Colonic mucosa (tissue), 4 donors: ENCODE measurements at places on chromosomes 4 and X. TPM values are rescaled to one million over a fixed set of nuclear protein-coding genes. Genes with fewer than 3 reads are reported as not detected.

DNA sequence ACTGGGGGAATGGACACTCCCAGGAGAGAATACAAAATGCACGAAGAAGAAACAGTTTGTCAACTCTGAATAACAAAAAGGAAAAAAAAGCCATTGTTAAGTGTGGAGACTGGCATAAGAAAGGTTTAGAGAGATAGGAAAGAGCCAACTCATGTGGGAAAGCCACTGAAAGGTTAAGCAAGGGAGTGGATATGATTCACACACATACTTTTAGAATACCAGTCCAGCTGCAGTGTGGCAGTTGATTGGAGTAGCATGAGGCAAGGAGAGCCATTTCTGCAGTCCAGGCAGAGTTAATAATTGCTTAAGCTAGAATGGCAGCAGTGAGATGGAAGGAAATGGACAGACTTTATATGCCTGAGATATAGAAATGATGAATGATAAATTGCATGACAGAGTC lies 36.9 kb upstream of the ADAD1 start:
- DNase-seq, result no peak

DNA sequence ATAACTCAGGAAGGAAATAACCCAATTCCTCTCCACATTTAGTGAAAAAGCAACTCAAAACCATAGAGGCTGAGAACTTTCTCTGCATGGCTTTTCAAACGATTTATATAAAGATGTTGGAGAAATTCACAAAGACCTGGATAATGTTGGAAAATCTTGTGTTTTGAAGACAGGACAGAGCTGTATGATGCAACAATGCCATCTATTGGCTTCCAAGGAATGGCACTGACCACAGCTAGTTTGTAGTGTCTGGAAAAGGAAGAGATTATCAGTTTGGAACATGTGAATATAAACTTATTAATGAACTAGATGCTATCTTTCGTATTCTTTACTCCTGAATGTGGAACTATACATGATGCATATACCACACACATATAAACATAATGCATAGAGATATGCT lies 503.6 kb downstream of the IL1RAPL1 start:
- DNase-seq, result no peak

GRCh38 chr4:6217716-6218381 lies 17.5 kb upstream of the JAKMIP1 start:
- DNase-seq, result no peak

GRCh38 chrX:85111347-85111746 lies 107.7 kb downstream of the APOOL start:
- DNase-seq, result peak; percentile 26

The GSX2 gene
- total RNA-seq, result not detected

DNA sequence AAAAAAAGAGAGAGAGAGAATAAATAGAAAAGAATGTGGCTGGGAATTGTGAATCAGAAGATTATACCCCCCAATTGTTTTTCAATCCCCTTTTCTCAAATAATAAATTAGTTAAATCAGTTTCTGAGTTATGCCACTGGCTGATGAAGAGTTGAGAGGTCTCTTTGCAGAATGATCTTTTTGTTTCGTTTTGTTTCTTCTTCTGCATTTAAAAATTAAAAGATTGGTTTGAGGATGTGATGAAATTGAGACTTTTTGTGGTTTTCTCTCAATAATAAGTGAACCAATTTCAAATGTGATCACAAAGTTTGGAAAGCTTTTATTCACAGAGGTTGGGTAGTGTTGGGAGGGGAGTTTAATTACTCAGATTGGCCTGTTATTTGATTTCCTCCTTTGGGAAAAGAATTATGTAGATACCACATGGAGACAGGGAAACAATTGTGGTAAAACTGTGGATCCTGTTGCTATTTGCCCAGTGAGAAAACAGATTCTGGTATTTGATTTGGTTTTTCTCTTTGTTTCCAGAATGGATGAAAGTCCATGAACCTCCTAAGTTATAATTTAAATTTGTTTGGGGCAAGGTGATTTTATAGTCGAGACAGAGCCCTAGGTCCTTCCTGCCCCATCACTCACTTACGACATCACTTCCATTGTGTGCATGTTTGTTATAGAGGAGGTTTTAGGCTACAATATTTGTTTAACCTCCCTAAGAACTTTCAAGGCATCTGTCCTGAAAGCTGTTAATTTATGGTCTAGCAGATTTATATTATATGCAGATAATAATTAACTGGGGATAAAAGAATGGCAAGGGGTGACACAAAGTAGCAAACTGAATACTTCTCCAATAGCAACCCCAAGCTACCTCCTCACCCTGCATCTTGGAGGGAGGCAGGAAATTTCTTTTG lies 92.0 kb upstream of the BMPR1B start:
- no peak for DNase-seq

The UGT2B15 gene
- total RNA-seq, result 50.8 TPM

DNA sequence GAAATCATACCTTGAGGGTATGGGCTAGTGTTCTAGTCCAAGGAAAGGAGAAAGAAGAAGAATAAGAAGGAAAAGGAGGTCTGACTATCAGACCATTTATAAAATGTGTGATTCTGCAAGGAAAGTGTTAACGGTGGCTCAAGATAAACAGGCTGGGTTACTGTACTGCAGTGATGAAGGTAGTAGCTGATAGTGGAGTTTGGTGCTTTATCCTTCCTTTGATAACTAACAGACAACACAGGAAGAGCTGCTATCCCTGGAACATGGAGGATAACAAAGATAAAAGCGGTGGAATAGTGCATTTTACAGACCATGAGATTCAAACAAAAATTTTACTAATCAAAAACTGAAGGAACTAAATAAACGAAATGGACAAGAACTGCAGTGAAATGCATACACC lies 2.6 kb downstream of the UNC5C start:
- no peak for DNase-seq

DNA sequence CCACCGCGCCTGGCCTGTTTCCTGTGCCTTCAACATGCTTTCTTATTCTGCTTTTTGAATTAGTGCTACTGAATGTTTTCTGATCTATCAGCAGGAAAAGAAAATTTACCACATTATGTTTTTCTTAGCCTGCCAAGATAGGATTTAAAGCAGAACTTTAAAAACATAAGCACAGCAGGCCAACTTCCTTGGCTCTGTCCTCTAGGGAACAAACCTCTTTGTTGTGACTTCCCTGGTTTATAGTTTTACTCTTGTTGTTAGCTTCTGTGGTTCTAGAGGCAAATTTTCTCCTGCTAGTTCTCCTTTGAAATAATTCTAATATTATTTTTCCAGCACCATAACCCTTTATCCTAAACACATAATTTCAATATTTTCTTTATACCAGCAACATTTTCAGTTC lies 605.1 kb downstream of the ADGRL3 start:
- no peak for DNase-seq

- DNase-seq, result no peak
These were observed 666.4 kb downstream of the ADGRL3 start for GRCh38 chr4:61866378-61867030.

DNA sequence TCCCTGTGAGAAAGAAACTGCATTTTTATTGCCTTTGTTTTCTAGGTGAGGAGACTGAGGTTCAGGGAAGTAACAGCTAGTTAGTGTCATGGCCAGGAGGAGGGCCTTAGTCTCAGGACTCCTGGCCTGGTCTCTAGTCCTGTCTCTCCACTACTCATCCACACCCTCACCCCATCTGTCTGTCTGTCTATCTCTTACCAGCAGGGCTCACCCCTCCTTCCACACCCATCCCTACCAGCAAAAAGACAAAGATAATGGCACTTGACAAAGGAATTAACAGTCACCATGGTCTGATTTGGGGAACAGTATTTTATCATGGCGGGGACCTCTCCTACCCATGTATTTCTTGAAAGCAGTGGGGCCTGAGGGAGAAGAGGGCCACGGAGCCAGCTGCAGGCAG lies 125.8 kb downstream of the REPS2 start:
- DNase-seq, result no peak

DNA sequence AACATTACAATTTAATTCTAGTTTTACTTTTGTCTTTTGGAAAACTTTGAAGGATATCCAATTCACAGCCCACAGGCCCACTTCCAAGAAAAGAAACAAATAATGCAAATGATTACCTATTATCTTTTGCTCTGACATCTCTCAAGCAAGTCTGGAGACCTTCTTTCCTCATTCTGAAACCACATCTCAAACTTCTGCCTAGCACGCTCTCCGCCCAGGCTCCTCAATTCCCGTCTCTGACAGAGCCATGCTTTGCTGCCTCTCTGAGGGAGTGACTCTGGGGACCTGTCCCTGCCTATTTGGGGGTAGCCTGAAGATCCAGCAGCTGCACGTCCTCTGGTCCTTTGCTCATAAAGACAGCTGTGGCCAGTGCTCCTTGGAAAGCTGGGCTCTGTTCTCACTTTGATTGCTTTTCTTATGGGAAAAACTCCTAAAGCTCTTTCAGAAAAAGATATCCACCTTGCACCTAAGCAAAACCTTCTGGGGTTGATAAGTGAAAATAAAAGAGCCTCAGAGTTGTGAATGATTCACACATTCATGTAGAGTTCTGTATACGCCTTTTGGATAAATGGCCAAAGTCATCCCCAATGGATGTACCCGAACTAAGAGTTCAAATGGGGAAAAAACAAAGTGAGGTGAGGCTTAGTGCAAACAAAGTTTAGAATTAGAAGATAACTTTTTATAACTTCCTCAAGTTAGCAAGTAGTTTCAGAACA lies 72.4 kb upstream of the TNIP3 start:
- DNase-seq, result no peak

DNA sequence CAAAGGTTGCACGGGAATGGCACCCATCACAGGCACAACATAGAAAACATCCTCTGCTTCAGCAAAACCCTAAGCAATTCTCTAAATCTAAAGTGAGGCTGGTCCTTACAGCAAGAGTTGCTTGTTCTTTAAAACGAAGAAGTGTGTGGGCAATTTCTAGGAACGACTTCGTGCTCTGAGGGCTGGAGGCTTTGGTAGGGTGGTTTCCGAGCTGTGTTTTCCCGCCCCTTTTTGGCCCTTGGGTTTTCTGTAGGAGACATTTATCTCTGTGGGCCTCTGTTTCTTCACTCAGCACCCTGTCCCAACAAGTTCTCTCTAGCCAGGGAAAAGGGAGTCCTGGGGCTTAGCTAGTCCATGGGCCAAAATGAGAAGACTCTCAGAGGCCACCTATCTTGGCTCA lies 84.2 kb downstream of the SLC2A9 start:
- no peak for DNase-seq

The DSPP gene
- total RNA-seq, result not detected

The MOB1B gene
- 11.0 TPM for total RNA-seq

DNA sequence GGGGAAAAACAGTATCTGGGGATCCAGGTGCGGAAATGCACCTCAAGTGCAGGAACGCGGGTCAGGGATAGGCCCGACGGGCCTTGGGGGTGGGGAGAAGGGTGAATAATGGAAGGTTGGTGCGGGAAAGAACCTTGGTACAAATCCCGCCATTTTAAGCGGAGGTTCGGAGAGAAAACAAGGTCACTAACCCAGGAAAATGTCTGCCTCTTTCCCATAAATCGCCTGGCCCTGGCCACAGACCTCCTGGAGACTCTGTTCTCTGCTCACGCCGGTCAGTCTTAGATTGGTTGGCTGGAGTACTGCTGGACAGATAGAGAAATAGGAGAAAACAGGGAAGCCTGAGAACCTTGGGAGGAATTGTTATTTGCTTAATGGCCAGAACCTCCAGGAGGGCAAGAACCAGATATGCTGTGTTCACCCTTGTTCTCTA lies 897 bp upstream of the FBXL5 start:
- DNase-seq, result no peak

DNA sequence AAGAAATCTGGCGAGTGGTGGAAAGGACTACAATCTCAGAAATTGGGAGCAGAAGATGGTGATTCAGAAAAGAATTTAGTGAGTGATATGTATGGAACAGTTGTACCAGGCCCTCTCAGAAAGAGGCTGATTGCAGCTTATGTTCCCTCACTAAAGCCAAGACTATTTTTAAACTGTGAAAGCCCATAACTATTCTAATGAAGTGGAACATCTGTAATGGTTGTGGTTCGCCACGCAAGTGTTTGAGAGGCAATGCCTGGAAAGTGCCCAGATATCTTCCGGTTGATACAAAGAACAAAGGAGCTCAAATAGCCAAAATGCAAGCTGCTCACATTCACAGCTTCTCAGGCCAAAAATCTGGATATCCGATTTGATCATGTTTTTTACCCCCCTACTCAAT lies 1250.7 kb downstream of the RAPGEF2 start:
- DNase-seq, result no peak

The TSPAN6 gene
- total RNA-seq, result 106 TPM

DNA sequence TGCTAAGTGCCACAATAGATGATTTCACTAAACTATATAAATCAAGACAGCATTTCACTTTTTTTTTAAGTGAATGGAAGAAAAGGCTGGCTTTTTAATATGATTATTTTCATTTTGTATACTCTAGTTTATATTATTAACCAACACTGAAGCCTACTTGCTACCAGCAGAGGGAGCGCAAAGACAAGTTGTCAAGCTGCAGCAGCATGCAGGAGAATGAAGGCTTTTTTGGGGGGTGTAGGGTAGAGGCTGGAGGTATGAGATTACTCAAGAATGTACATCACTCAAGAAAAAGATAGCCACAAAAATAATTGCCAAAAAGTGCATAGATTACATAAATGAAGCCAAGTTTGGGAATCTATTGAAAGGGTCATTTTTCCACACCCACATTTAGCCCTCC lies 519.5 kb downstream of the FGF13 start:
- DNase-seq, result no peak

DNA sequence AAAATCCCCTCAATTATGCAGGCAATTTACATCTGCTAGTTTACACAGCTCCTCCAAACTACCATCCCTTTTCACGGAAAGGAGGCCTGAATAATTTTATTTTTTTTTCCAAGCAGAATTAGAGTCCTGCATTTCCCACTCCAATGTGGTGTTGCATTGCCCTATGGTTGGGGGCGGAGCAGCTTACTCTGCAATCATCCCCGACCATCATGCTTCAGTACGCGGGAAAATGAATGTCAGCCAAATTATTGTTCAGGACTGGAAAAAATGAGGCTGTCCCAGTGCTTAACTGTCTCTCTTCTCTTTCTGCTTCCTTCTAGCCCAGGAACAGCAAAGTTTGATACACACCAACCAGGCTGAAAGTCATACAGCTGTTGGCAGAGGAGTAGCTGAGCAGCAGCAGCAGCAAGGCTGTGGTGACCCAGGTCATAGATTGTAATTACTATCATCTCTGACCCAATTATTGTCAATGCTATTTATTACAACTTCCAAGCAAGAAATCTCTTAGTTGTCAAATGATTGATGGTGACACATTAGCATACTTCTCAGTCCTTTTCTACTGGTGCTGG lies 28.3 kb downstream of the MMRN1 start:
- DNase-seq, result no peak
